ENCODE measurements at places on chromosomes 3 and 15.

GRCh38 chr15:57111002-57111401 lies 192.6 kb downstream of the TCF12 start:
- no peak for DNase-seq

- DNase-seq = no peak
Observed at GRCh38 chr3:18649666-18650363, 224.7 kb upstream of the SATB1 start.

DNA sequence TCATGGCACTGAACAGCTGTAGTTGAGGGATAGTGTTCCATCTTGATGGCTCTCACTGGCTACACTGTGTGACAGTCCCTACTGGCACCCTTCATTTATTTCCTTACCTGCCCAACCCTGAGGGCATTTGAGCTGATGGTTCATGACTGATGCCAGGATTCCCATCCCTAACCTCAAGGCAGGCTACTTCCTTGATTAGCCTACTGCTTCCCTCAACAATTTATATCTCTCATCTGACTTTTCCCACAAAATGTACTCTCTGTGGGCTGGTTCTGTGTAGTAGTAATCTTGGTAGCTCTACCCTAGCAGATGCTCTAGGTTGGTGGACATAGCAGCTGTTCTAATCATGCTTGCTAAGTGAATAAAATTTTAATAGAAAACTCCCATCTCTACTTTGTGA lies 106.0 kb downstream of the THRB start:
- no peak for DNase-seq

DNA sequence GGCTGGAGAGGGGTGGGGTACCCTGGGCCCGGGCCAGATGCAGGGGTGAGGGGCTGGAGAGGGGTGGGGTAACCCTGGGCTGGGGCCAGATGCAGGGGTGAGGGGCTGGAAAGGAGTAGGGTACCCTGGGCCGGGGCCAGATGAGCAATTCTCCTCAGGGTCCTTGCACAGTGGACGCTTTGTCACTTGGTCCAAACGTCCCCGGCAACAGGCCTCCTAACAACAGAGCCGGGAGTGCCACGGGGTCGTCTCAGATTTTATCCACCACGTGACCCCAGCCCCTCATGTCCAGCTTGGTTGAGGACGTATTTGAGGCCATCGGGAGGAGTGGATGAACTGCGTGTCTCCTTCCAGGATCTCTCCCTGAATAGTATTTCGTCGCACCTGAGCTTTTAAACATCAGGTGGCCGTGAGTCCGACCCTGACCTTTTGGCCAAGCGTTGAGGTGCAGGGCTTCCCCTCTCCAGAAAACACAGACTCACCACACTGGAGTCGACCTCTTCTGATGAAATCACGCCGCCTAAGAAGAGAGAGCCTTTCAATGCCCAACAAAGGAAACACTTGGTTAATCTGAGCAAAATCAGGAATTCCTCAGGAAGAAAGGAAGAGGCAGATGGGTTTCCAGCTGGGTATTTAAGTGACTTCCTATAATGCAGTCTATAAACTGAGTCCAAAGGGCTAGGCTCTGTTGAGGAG lies 12.8 kb upstream of the LRRC15 start:
- no peak for DNase-seq

DNA sequence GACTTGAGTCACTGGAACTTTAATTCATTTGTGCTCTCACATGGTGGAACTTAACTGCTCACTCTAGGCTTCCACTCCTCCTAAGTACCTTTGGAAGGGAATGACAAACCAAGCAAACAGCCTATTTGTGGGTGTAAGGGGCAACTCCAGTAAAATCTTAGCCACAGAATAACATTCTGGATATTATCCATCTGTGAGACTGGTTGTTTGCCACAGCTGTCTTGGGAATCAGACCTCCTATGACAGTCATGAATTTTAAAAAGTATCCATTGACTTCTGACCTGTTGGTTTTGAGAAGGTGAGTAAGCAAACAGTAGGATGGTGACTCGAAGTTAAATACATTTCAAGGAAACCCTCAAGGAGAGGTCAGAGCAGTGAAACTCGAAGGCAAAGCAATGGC lies 147.3 kb upstream of the CDIN1 start:
- DNase-seq = no peak

- DNase-seq = no peak
Observed at GRCh38 chr3:57805266-57805665, 49.2 kb downstream of the SLMAP start.

- no peak for DNase-seq
Observed at GRCh38 chr3:166837535-166837934, 542.6 kb downstream of the ZBBX start.

DNA sequence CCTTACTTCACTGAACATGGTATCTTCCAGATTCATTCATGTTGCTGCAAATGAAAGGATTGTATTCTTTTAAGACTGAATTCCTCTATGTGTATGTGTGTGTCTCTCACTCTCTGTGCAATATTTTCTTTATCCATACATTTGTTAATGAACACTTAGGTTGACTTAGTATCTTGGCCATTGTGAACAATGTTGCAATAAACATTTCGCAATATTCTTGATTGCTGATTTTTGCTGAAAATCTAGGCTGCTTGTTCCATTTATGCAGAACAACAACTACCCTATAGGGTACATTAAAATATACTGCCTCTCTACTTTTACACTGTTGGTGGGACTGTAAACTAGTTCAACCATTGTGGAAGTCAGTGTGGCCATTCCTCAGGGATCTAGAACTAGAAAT lies 732.4 kb downstream of the CADM2 start:
- no peak for DNase-seq

- no peak for DNase-seq
Observed at GRCh38 chr3:157174290-157174648, 14.3 kb upstream of the CCNL1 start.

DNA sequence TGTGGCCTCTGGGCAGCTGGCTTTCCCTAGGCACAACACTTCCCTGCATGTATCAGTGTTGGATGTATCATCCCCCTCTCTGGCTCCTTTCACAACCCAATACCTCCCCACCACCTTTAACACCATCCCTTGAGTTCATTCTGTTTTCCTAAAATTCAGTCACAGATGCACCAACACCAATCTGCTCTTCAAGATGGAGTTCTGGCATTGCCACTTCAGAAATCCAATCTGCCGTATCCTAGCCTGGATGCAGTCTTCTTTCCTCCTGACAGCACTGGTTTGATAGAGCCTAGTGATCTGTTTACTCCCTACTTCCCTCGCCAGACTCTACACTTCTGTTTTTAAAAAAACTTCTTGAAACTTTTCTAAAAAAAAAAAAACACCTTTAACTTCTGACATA lies 21.7 kb downstream of the PXYLP1 start:
- no peak for DNase-seq

- DNase-seq = no peak
Observed at GRCh38 chr3:18428991-18429745, 4.0 kb upstream of the SATB1 start.

DNA sequence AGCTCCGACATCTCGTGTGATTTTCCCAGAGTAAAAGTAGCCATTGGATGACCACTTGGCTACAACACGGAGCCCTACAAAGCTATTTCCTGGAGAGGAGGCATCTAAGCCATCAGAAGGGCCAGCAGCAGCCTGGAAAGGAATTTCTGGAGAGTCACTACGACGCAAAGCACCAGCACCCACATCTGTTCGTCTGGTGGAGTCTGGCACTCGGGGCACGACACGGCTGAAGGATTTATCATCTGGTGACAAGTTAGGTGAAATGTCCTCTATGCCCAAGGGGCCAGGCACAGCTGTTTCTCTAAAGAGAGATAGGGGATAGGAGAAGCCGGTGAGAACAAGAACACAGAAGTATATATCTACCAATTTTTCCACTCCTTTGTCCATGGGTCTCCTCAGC lies 49.5 kb downstream of the TUBGCP4 start:
- DNase-seq = no peak

DNA sequence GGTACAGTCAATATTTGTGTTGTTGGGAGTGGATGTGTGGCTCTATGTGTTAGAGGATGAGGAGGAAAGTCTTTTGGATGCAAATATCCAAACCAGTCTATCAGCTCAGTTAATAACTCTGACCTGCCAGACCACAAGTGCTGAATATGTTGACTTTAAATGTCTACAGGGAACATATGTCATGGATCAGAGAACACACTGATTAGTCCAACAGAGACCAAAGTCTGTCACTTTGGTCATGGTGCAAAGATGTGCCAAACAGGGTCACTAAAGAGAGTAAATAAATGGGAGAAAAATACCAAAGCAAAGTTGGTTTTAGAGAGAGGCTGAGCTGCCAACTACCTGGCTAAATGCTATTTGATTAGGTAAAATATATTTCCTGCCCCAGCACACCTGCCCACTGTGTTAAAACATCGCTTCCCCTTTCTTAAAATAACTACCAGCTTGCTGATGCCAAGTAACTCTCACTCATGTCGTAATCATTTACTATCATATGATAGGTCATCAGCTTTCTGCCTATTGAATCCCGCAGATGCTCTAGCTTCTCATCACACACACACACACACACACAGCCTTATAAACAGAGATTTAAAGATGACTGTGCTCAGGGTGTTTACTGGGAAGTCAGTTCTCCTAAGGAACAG lies 173.3 kb downstream of the PDZRN3 start:
- DNase-seq = no peak

- DNase-seq = no peak
Observed at GRCh38 chr3:29057326-29057725, 223.5 kb upstream of the RBMS3 start.

GRCh38 chr3:107681396-107681795 lies 158.6 kb downstream of the BBX start:
- DNase-seq = no peak

DNA sequence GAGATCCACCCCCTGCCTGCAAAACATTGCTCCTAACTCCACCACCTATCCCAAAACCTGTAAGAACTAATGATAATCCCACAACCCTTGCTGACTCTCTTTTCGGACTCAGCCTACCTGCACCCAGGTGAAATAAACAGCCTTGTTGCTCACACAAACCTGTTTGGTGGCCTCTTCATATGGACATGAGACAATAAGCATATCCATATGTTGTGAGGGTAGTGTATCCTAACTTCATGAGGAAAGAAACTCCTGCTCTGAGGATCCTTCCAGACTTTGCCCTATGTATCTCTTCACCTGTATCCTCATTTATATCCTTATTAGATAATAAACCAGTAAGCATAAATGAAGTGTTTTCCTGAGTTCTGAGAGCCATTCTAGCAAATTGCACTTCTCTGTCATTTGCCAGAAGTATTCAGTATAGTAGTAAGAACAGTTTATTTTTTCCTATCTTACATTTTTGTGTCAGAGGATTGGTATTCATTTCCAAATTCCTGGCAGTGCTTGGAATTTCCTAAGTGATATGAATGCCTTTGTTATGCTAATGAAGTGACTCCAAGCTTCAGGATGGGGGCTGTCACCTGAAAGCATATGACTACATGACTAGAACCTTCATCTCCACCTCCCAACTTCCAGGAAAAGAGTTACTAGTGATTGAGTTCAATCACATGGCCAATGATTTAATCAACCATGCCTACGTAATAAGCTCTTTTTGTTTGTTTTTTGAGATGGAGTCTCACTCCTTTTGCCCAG lies 30.2 kb downstream of the TTBK2 start:
- no peak for DNase-seq

DNA sequence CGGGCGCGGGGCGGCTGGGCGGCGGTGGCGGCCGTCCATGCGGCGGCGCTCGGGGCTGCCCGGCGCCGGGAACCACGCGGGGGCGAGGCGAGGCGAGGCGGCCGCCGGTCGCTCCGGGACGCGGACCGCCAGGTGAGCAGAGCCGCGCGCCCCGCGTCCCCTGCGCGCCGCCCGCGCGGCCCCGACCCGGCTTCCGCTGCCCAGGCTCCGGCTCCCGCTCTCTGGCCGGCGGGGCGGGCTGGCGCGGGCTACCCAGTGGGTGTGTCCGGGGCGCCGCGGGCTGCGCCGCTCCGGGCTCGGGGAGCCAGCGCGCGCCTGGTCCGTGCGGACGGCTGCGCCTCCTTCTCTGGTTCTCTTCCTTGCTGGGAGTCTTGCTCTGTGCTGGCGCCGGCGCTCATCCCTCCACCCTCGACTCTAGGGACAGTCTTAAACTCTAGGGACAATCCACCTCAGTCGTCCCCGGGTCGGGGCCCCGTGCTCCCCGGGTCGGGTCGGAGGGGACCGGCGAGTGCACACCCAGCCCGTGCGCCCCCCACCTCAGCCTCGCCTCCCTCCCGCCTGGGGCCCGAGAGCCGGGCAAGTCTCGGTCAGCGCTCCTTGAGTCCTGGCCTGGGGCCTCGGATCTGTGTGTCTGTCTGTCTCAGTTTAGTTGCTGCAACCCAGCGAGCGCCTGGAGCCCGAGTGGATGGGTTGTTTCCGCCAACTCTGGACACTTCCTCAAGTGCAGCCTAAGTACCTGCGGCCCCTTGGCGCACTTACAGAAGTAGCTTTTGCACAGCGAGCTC lies 488 bp downstream of the THSD4 start:
- DNase-seq = no peak

GRCh38 chr3:100988080-100988479 lies 5.1 kb downstream of the ABI3BP start:
- no peak for DNase-seq

DNA sequence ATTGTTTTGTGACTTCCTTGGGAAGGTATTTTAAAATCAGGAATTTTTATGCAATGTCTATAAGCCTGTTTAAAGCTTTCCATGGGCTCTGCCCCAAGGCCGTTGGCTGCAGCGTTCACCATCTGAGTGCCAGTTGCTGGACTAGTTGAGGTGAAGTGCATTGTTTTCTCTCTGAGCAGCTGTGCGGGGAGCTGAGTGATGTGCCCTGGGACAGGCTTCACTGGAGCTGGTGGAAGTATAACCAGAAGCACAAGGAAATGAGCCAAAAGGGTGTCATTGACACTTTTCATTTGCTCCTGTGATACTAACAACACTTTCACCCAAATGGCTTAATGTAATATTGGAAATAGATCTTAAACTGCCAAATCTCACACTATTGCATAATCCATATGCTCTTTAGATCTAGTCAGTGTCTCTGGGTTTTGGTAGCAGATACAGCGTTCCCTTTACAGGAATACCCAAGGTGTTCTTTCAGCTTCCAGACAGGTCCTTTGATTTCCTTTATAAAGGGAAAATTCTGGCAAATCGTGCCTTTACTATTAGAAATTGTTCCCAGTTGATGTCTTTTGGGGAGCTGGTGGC lies 29.2 kb downstream of the APH1B start:
- no peak for DNase-seq

DNA sequence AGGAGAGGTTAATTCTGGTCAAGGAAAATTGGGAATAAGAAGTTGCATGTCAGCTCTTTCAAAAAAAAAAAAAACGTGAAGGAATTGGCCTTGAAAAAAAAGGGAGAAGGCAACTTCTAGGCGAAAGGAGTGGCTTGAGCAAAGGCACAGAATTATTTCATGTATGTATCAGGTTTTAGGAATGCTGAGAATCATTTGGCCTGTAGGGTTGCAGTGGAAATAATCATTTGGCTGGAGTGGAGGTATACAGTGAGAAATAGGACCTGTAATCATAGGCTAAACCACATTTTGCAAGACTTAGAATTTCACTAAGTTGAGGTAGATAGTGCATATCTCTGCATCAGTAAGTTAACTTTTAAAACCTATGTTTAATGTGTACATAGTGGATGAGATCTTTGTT lies 54.9 kb downstream of the EPHA6 start:
- no peak for DNase-seq

Data from hippocampal formation (tissue), 2 donors.